ENCODE measurements at places on chromosomes 11 and 22. TPM values are rescaled to one million over a fixed set of nuclear protein-coding genes. Genes with fewer than 3 reads are reported as not detected.

Gene CADM1
- 89.7 TPM for total RNA-seq

DNA sequence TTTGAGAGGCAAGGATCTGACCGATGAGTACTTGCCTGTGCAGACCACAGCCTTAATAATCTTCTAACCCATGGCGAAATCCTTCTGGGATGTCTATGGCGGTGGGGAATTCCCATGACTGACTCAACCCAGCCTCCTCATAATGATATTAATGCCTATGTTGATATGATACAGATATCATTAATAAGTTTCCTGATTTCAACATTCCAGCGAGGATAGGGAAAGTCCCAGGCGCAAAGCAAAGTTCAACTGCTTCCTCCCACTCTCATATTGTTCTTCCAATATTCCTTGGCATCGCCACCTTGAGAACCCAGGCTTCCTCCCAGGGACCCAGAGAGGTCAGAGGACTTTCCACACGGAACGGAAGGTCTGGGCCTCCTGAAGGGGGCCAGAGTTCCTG lies 110.3 kb upstream of the TMEM45B start:
- no peak for DNase-seq

DNA sequence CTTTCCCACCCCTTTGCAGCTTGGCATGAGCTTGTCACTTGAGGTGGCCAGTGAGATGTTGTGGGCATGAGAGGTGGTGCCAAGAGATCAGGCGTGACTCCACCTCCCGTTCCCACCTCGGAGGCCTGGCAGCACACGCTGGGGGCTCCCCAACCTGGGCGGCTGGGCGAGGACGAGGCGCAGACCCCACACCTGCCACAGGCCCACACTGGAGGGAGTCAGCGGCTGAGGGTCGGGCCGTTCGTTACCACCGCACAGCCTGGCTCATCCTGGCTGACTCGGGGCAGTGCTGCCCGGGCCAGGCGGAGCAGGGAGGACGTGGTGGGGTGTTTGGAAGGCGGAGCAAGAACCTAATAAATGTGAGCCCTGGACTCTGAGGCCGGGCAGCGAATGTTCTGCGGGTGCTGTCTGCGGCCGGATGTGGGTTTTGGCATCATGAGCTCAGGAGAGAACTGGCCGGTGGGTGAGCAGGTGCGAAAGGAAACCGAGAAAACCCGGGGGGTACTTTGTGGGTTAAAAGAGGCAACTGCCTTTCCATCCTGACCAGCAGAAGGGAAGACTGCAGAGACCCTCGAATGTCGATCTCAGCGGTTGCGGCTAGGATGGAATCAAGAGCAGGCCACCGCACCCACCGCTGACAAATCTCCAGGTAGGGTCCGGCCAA lies 10.2 kb upstream of the IFITM3 start:
- peak; percentile 94 for DNase-seq

- no peak for DNase-seq
Measured at GRCh38 chr11:134585666-134586610, 173.9 kb upstream of the B3GAT1 start.

GRCh38 chr11:46414466-46414796 lies 22.9 kb upstream of the CHRM4 start:
- no peak for DNase-seq

Gene RHOD
- total RNA-seq, result not detected

DNA sequence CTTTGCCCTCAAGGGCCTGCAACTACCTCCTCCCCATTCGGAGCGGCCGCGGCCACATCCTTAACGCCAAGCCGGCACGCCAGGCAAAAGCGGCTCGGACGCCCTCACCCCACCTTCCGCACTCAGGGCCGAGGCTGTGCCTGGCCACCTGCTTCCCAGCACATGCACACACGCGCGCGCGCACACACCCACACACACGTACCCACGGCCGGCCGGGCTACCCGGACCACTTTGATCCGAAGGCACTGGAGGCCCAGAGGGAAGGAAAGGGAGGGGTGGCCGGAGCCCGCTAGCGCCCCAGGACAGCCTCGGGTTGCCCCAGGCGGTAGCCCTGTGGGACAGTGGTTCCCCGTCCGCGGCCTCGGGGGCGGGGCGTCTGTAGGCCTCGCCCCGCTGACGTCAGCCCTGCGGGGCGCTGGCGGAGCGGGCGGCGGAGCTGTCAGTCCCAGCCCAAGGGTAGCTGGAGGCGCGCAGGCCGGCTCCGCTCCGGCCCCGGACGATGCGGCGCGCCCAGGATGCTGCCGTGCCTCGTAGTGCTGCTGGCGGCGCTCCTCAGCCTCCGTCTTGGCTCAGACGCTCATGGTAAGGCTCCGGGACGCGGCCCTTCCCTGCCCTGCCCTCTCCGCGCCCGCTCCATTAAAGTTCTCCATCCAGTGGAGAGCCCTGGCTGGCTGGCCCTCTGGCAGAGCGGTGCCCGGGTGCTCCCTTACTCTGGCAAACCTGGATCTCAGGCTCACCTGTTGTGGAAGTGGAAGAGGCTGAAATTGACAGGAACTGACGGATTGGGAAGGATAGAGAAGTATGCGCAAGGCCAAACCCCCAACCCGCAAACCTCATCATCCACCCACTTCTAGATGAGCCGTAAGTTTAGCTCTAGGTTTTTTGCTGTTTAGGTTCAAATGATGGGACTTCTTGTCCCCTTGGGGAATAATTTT lies at the start of gene IL10RA:
Gene IL10RA (plus strand): TSS at position 442 of the 935 bp plus-strand sequence. CDS start 74 bp downstream, at position 516.
- DNase-seq, result peak; percentile 92

DNA sequence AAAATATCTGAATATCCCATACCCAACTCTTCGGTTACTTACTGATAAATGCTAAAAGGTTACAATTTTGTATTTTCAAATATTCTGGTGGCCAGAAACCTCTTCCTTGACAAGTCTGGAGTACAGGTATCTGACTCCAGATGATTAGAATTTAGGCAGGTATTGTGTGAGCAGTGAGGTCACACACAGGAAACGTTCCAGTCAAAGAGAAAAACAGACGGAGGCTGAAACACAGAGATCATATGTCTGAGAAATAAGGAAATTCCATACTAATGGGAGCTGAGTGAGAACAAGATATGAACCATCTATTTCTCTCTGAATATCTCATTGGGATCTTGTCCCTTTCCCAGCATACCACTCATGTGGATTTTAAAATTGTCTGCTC lies 89.4 kb upstream of the IGLL5 start:
- DNase-seq, result no peak

DNA sequence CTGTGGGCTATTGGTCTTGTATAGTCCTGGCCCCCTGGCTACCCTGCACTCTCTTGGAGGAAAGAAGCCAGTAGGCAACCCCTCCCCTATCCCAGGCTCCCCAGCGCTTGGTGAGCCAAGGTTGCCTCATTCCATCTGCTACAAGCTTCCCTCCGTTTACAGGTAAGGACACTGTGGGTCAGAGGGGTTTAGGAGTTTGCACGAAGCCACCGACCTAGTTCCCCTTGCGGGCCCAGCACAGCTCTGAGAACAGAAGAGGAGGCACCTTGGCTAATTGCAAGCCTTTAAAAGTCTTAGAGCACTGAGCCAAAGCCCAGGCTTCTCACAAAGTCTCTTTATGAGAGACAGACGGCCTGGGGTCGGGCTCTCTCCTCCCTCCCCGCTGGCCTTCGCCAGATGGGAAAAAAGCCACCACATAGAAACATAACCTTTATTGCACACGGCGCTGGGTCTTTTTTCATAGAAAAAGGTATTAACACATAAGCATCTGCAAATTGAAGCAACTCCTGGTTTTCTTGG lies 99.8 kb downstream of the CEP164 start:
- no peak for DNase-seq

Gene CRYBB3
- total RNA-seq, result not detected

GRCh38 chr11:106379265-106379664 lies 301.8 kb downstream of the AASDHPPT start:
- DNase-seq, result no peak

DNA sequence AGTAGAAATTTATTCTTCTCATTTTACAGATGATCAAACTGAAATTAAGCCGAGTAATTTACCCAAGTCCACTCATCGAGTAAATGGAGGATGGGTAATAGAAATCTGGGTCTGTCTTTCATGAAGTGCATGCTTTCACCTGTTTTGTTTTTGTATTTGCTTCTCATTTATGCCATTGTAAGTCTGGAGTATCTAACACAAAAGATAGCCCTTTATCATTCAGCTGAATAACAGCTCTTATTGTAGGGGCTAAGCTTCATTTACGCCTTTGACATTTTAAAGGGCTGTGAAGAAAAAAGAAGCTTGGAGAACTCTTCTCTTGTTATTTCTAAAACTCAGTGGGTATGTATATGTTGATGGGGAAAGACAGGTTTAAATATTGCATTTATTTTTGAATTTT lies 1196.2 kb upstream of the TENM4 start:
- no peak for DNase-seq

- DNase-seq, result no peak
Measured at GRCh38 chr11:83051760-83052671, 19.7 kb downstream of the RAB30 start.

- DNase-seq, result no peak
Measured at GRCh38 chr11:128909438-128910125, 18.4 kb downstream of the KCNJ5 start.

Gene CFAP300
- total RNA-seq, result not detected

Gene GLB1L3
- not detected for total RNA-seq

Gene KCNA4
- not detected for total RNA-seq

- DNase-seq, result no peak
Measured at GRCh38 chr11:110833033-110833484, 120.8 kb upstream of the ARHGAP20 start.

DNA sequence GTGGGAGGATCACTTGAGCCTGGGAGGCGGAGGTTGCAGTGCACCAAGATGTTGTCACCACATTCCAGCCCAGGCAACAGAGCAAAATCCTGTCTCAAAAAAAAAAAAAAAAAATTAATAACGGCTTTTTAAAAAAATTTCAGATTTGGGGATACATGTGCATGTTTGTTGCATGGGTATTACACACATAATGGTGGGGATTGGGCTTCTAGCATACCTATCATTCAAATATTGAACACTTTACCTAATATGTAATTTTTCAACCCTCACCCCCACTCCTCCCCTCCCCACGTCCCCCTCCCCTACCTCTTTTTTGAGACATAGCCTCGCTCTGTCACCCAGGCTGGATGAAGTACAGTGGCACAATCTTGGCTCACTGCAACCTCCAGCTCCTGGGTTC lies 40.1 kb downstream of the ABTB2 start:
- DNase-seq, result no peak

GRCh38 chr11:131471976-131472375 lies 101.6 kb downstream of the NTM start:
- no peak for DNase-seq

GRCh38 chr11:64918017-64918416 lies 1.0 kb upstream of the ATG2A start:
- DNase-seq, result peak; percentile 72

Gene FAM180B
- total RNA-seq, result 0.26 TPM

All from OCI-LY7 (cell line).